ENCODE measurements at places on chromosomes 5 and 9. TPM values are rescaled to one million over a fixed set of nuclear protein-coding genes. Genes with fewer than 3 reads are reported as not detected.

OR5C1 gene
- not detected for polyA plus RNA-seq

CCDC183 gene
- polyA plus RNA-seq, result 0.90 TPM

AJM1 gene
- polyA plus RNA-seq, result 0.82 TPM

PHF24 gene
- polyA plus RNA-seq, result not detected

PCDHB9 gene
- not detected for polyA plus RNA-seq

EIF4E1B gene
- not detected for polyA plus RNA-seq

KIF4B gene
- 0.08 TPM for polyA plus RNA-seq

TLE4 gene
- polyA plus RNA-seq, result 24.1 TPM

GLRA1 gene
- not detected for polyA plus RNA-seq

ANKDD1B gene
- 0.87 TPM for polyA plus RNA-seq

PCDH12 gene
- 0.14 TPM for polyA plus RNA-seq

SPINK13 gene
- not detected for polyA plus RNA-seq

C1QTNF2 gene
- polyA plus RNA-seq, result not detected

CD14 gene
- polyA plus RNA-seq, result not detected

NR5A1 gene
- polyA plus RNA-seq, result not detected

SH3PXD2B gene
- polyA plus RNA-seq, result 0.41 TPM

ANGPTL2 gene
- 0.82 TPM for polyA plus RNA-seq
